Left lung (tissue), 14 donors: ENCODE measurements at places on chromosomes 13 and 19. TPM values are rescaled to one million over a fixed set of nuclear protein-coding genes. Genes with fewer than 3 reads are reported as not detected.

GRCh38 chr13:74258961-74259360 lies 124.8 kb upstream of the KLF12 start:
- no peak for DNase-seq

DNA sequence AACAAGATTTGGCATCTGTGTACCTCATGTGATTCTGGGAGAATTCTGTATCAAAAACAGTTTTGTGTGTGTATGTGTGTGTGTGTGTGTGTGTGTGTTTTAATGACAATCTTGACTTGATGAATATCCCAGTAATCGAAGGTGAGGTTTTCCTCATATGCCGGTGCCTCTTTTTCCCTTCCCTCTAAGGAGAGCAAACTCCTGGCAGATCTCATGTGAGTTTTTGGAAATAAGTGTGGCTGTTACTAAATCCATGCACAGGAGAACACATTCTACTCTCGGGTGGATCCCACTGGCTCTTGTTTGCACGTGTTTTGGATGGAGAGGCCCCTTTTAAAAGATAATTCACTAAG lies 29.0 kb upstream of the CEBPG start:
- DNase-seq: no peak

DNA sequence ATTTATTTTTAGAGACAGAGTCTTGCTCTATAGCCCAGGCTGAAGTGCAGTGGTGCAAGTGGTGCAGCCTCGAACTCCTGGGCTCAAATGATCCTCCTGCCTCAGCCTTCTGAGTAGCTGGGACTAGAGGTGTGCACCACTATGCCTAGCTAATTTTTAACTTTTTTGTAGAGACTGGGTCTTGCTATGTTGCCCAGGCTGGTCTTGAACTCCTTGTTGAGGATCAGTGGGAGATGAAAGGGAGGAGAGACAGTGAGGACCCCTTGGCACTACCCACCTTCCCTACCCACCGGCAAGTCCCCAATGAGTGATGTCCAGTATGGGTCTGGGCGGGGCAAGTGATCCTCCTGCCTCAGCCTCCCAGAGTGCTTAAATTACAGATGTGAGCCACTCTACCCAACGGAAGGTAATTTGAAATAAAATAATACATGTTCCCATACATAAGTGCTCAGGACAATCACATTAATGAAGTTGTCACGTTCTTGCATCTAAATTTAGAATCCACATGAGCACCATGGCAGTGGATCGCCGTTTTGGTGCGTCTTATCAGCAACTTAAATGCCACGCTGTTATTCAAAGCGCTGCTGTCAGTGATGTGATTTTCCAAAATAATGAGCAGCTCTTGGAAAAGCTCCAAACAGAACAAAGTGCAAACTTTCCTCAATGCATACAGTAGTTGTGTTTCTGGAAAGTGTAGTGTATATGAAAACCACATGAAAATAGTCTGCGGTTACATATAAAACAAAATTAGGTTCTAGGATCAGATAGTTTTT lies 5.9 kb upstream of the ARL11 start:
- DNase-seq: no peak

GRCh38 chr19:47209319-47210179 lies 21.4 kb downstream of the BBC3 start:
- DNase-seq: no peak

Gene CCDC194
- total RNA-seq: 0.61 TPM

Gene TLE6
- total RNA-seq: 6.9 TPM

Gene MATK
- 9.1 TPM for total RNA-seq

DNA sequence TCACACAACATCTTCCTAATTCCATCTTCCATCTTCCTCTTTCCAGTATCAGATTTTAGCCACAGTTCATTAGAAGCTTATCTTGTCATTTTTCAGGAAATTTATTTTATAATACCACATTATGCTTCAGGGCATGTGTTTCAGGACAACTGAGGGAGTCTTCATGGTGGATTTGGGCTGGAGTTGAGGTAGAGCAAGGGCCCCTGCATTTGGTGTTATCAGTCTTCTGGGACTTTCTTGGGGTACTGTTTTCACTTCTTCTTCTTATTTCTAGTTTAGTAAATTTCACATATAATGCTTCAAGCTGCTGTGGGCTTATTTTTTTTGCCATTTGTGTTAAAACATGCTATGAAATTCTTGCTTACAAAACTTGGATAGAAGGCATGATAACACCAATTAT lies 188.7 kb downstream of the LHFPL6 start:
- DNase-seq: no peak

DNA sequence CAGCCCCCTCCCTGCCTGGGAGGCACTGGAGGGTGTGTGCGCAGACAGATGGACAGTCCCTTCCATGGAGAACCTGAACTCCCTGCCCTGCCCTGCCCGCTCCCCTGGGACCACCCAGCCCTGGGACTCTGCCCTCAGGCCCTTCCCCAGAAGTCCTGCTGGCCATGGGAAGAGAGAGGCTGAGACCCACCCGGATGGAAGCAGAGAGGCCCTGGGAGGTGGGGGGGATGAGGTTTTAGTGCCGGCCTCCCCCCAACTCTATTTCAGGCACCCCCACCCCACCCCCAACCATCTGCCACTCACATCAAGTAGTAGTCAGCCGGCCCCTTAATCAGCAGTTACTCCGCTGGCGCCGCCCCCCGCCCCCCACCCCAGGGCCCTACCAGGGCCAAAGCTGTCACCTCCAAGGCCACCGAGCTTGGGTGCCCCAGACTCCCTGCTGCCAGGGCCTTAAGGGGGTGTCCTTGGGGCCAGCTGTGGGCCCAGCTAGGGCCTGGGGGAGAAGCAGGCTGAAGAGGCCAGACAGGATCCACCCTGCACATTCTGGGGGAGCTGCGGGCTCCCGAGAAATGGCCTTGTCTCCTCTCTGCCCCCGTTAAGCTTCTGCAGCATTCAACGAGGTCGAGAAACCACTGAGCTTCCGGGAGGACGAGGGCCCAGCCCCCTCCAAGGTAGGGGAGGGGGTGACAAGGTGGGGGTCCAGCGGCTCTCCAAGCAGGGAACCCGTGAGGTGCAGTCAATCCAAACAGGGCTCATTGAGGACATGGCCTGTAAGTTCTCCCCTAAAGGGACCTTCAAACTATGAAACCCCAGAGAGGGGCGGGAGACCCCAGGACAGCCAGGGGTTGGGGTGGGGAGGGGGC lies 17.4 kb downstream of the NMRK2 start:
- no peak for DNase-seq

GRCh38 chr19:47352095-47352494 lies 3.0 kb downstream of the DHX34 start:
- no peak for DNase-seq

DNA sequence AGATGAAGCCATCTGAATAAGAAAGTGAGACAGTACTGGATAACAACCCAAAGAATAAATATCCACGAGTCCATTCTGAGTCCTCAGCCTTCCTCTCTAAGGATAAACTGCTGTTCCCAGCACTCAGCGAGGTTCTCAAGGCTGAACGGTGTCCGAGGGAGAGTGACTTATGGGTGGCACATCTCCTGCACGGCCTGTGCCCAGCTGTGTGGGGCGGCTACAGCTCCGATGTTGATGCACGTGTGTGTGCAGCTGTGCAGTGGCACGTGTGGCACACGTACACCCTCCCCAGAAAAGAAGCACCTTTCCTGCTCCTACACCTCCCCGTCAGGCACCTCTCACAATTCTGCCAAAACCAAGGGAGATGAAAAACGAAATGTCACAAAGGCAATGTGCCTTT lies 45.0 kb downstream of the RAB20 start:
- DNase-seq: no peak

GRCh38 chr19:1523412-1524286 lies at the start of gene PLK5:
PLK5 (plus strand) TSS chr19:1524077; CDS start chr19:1526997, 2,920 bp downstream.
- DNase-seq: no peak

Gene SRRM5
- total RNA-seq: 0.10 TPM

- no peak for DNase-seq
Observed at GRCh38 chr13:112092453-112092852, 25.5 kb downstream of the SOX1 start.

- DNase-seq: no peak
Observed at GRCh38 chr19:40663695-40664692, 26.5 kb downstream of the NUMBL start.

GRCh38 chr19:29680447-29680846 lies 15.2 kb downstream of the PLEKHF1 start:
- peak; percentile 92 for DNase-seq

DNA sequence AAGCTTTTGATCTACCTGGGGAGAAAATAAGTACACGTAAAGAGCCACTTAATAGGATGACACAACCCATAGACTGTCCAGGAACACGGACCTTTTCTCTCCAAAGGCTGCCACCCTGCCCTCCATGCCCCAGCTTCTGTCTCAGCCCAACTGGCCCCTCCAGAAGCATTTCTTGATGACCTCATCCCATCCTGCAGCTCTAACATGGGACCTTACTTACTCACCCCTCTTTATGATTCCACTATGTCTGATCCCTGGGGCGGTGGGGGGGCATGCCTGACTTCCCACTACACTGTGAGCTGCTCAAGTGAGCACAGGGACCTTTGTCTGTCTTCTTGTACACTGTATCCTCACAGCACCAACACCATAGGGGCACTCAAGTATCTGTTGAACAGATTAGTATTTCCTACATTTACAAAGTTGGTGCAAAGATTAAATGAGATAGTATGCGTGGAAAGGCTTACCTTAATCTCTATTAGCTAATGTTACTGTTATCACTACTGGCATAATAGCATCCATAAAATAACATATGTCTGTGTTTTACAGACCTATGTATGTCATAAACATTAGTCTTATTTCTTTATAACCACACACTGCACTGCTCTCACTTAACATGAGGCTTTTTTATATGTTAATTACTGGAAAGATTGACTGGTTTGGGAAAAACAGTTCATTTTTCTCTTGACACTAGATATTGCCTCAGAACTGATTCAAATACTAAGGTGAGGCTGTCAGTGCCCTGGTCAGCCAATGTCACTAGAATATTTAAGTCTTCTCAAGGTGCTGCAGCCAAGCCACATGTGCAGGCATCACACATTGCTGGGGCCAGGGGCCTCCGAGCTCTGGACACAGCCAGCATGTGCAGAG lies 100.9 kb downstream of the FOXO1 start:
- DNase-seq: no peak

GRCh38 chr19:13318190-13318589 lies 168.0 kb downstream of the IER2 start:
- DNase-seq: no peak

Gene AMH
- 1.1 TPM for total RNA-seq

- DNase-seq: no peak
Observed at GRCh38 chr13:24124789-24125476, 35.6 kb upstream of the SPATA13 start.

Gene PTGIR
- total RNA-seq: 12.1 TPM

Gene ZNF728
- total RNA-seq: 0.71 TPM

Gene RNF126
- total RNA-seq: 34.0 TPM

Gene KLK12
- total RNA-seq: not detected

GRCh38 chr13:59538512-59538911 lies 625.2 kb downstream of the DIAPH3 start:
- DNase-seq: no peak

DNA sequence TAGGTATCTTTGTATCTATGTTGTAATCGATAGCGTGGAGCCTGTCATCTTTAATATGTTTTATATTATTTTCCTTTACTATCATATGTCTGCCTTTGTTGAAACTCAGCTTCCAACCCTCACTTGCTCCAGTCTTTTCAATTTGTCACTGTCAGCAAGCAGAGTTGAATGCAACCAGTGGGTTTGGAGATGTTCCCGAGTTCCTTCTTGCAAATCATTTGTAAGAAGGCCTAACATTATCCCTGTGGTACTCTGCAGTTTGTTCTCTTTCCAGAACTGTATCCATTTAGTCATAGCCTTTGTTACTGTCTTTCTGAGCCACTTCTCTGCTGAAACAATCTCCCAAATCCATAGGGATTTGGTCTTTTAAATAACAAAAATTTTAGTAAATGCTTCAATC lies 41.8 kb downstream of the RNASEH2B start:
- no peak for DNase-seq

Gene C1QTNF9B
- 0.34 TPM for total RNA-seq

- DNase-seq: no peak
Observed at GRCh38 chr13:43650882-43651281, 135.9 kb downstream of the ENOX1 start.

Gene CEACAM18
- not detected for total RNA-seq

Gene LILRB1
- 47.3 TPM for total RNA-seq

Gene TMEM145
- 0.21 TPM for total RNA-seq

DNA sequence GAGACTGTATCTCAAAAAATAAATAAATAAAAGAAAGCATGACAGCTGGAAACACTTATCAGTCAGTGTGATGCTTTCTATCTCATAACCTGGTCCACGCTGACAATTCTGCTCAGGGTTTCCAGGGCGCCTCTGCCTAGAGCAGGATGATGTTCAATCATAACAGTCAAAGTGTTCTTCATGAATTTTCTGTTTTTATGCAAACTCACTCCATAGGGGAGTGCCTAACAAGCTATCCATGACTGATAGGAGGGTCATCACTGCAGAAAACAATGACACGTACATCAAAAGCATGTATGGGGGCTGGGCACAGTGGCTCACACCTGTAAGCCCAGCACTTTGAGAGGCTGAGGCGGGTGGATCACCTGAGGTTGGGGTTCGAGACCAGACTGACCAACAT lies 41.4 kb upstream of the ZNF83 start:
- no peak for DNase-seq

GRCh38 chr13:99926014-99926731 lies 45.4 kb downstream of the ZIC5 start:
- DNase-seq: no peak

Gene KIR3DL2
- total RNA-seq: 0.20 TPM

Gene ATG4D
- 25.0 TPM for total RNA-seq

DNA sequence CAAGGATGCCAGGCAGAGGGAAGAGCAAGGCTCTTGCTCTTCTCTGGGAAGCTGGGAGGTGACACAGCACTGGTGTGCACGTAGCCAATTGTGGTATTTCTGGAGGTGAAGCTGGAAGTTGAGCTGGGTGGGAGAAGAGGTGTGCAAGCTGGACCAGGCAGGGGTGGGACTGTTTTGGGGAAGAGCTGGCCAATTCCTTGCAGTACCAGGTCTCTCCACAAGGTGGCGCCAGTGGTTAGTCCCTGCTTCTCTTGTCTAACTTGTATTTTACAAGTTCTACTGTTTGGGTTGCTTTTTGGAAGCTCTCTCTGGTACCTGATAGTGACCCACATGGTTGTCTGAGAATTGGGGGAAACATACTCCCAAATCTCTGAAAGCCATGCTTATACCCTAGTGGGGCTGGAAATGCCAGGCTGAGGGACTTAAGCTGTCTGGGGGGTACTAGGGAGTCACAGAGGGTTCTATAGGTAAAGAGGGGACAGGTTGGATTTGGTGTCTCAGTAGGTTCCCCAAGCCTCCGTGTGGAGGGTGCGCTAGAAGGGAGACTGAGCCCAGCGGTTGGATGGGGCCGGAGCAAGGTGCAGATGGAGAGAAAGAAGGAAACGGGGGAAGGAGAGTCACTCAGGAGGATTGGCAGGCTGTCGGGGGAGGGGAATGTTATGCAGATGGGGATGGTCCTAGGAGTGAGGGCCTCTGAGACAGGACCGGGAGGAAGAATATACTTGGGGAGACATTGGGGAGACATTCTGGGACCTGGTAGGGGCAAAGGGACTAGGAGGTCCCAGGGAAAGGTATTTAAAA lies 3.0 kb downstream of the HPN start:
- DNase-seq: no peak

GRCh38 chr13:21355304-21355703 lies 103.8 kb downstream of the ZDHHC20 start:
- DNase-seq: no peak

Gene FPR2
- 5.9 TPM for total RNA-seq

Gene AMER2
- total RNA-seq: 0.13 TPM
